ENCODE measurements at places on chromosomes 3 and 15.

DNA sequence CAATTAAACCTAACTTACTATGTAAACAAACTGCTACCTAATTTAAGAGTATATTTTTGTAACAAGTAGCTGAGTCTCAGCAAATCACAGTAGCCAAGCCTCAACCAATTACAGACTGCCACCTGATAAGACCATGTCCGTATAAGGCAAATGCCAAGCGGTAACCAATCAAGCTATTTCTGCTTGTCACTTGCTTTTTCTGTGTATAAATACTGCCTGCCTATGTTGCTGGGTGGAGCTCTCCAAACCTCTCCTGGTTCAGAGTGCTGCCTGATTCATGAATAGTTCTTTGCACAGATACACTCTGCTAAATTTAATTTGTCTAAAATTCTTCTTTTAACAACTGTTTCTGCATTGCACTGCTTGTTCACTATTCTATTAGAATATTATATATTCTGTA is 42.6 kb downstream of the ZNF148 start:
- no peak for DNase-seq

DNA sequence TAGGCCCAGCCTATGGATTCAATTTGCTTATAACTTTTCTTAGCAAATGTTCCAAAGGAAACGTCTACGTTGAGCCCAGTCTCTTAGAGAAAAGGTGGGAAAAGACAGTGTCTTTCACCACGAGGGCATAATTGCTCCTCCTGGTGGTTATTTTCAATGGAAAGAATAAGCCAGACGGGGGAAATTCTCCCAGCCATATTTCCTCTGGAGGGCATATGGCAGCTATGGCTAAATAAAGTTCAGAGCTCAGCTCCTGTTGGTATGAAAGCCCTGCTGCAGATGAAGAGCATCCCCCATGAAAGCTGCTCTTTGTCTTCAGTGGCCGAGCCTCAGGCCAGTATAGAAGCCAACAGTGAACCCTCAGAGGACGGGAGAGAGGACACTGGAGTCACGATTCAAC is 297.9 kb downstream of the RYR3 start:
- DNase-seq = no peak

DNA sequence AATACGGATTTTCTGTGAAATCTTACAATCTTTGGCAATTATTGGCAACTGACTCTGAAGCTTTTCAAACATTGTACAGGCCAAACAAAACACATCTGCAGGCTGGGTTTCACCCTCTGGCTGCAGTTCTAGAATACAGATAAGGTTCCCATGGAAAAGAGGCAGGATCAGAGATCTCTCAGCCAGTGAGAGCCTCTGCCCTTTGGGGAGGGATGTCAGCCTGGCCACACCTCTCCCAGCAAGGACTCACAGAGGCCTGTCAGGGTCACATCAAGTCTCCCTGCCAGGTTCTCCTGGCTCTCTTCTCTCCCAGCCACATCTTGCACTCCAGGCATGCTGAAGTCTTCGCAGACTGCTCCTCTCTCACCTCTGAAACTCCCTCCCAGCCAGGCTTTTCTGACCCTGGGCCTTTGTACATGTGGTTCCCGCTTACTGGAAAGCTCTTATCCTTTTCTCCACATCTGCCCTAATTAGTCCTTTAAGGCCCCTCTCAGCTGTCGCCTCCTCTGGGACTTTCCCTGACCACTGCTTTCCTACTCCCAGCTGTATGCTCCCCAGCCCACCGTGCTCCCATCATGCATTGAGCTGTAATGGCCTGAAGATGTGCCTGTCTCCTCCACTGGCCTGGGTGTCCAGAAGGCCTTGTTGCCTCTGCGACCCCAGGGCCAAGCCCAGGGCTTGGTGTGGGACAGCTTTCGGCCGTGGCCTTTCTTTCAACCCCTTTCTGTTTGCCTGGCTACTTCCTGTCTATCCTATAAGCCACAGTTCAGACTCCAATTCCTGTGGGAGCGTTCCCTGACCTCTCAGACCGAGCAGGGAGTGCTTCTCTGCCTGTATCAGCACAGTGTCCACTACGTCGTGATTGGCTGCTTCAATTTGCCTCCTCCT is 4.3 kb downstream of the RBP1 start:
- DNase-seq = no peak

DNA sequence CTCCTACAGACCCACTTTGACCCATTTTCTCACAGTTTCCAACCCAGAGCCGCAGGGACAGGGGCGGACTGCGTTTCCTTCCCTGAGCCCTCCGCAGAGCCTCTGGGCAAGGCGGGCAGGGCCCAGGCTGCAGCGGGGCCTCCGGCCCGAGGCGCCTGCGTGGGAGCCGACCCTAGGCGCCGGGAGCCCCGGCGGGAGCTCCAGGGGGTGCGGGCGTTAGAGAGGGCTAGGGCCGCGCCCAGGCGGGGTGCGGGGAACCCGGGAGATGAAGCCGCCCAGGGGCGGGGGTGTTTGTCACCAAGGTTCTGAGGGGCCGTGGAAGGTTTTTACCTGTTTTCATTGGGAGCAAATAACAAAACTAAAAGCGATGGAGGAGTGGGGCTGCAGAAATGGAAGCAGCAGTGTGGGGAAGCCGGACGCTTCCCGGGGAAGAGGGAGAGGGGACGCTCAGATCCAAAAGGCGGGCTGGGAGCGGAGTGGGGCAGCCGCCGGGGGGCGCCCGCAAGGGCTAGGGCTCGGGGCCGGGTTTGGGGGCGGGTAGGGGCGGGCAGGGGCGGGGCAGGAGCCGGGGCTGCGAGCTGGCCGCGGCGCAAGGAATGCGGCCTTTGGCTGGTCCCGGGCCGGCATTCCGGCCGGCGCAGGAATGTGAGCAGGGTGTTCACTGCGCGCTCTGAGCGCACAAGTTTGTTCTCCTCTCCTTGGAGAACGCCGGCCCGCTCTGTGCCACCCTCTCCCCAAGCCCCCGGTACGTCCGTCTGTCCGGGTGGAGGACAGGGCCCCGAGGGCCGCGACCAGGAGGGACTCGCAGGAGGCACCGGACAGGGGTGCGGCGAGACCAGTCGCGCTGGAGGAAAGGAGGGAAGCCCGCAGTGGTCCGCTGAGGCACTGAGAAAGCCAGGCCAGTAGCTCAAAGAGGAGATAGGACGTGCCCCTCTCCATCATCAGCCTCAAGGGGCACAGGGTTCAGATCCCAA is 61.1 kb downstream of the AMOTL2 start:
- DNase-seq = no peak

GRCh38 chr3:3551981-3552380 is 247.2 kb upstream of the LRRN1 start:
- DNase-seq = no peak

GRCh38 chr3:83513677-83514076 is 1445.1 kb upstream of the CADM2 start:
- DNase-seq = no peak

- no peak for DNase-seq
Measured at GRCh38 chr3:146160321-146160963, 542 bp downstream of the PLOD2 start.

GRCh38 chr15:43196760-43197548 is 11.8 kb downstream of the CCNDBP1 start:
- DNase-seq = no peak

- no peak for DNase-seq
Measured at GRCh38 chr3:30894521-30895251, at the start of gene GADL1. GADL1 (minus strand) TSS chr3:30894661; CDS start chr3:30894614, 47 bp downstream.

DNA sequence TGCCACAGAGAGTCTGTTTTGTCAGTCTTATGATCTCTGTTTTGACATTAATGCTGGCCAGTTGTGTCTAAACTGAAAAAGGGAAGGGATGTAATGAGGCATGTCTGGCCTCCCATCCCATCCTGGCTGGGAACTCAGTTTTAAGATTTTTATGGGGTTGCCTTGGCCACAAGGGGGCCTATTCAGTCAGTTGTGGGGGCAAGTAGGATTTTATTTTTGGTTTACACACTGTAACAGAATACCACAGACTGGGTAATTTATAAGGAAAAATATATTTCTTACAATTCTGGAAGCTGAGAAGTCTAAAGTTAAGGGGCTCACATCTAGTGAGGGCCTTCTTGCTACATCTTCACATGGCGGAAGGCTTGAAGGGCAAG is 129.8 kb downstream of the TMEM108 start:
- no peak for DNase-seq

Data from activated naive CD4-positive, alpha-beta T cell (primary cell).